Ovary (tissue), 10 donors: ENCODE measurements at places on chromosomes 13 and 19. TPM values are rescaled to one million over a fixed set of nuclear protein-coding genes. Genes with fewer than 3 reads are reported as not detected.

The SLC6A16 gene
- total RNA-seq, result 2.1 TPM

GRCh38 chr19:3840804-3841203 lies 28.0 kb downstream of the ZFR2 start:
- H3K27ac ChIP-seq, result no peak overlapping the region
- no peak overlapping the region for H3K4me3 ChIP-seq
- H3K4me1 ChIP-seq, result no peaks in the 10 kb centered on the region
- DNase-seq, result no peak

The ZNF418 gene
- 9.4 TPM for total RNA-seq

DNA sequence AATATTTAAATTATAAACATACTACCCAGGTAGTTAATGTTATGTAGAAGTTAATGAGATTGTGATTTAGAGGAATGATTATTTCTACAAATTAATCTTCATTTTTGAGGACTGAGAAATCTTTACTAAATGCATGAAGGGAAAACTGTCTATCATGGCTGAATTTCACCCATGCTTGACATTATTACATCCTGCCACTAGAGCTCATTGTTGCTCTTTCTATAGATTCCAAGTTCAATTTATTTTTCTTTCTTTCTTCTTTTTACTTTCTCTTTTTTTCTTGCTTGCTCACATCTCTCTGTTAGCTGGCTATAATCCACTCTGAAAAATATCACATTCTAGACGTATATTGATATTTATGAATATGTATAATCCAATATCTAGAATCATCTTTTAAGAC lies 505.0 kb upstream of the KLHL1 start:
- H3K27me3 ChIP-seq, result no peaks in the 10 kb centered on the region
- H3K4me3 ChIP-seq, result no peak overlapping the region

The ZNF443 gene
- 3.8 TPM for total RNA-seq

DNA sequence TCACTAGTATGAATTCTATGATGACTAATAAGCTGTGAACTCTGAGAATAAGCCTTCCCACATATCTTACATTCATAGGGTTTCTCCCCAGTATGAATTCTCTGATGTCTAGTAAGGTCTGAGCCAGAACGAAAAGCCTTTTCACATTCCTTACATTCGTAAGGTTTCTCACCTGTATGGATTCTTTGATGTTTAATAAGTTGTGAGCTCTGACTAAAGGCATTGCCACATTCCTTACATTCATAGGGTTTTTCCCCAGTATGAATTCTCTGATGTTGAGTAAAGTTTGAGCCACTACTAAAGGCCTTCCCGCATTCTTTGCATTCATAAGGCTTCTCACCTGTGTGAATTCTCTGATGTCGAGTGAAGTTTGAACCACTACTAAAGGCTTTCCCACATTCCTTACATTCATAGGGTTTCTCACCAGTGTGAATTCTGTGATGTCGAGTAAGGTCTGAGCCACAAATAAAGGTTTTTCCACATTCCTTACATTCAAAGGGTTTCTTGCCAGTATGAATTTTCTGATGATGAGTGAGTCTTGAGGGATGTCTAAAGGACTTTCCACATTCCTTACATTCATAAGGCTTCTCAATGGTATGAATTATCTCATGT lies 30.7 kb upstream of the ZFP82 start:
- no peak overlapping the region for H3K4me3 ChIP-seq

DNA sequence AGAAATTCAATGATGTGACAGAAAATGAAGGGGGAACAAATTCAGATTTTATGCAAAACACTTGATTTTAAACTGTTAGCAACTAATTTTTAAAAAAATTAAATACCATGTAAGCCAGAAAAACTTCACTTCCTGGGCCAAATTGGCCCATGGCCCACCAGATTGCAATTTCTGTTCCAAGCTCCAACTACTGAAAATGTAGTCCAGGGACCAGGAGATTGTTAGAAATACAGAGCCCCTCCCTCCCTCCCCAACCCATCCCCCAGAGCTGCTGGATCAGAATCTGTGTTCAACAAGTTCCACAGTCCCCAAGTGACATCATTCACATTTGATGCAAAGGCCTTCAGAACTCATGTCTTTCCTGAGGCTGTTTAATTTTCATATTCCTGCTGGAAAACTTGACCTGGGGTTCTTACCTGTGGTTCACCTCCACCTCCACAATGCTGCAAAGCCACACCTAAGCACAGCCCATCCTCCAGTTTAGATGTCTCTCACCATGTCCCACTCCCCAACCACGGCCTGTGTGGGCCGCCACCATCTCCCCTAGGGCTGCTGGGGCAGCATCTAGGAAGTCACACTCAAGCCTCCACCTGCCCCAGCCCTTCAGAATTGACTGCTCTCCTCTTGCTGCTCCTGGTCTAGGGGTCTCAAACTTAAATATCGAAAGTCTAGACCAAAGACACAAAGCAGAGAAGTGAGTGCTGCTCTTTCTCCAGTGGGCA lies 482.0 kb downstream of the UQCRFS1 start:
- H3K27me3 ChIP-seq, result no peaks in the 10 kb centered on the region
- no peak for DNase-seq
- no peak overlapping the region for H3K27ac ChIP-seq
- H3K4me1 ChIP-seq, result no peaks in the 10 kb centered on the region
- no peak overlapping the region for H3K4me3 ChIP-seq
- no peaks in the 10 kb centered on the region for H3K36me3 ChIP-seq

DNA sequence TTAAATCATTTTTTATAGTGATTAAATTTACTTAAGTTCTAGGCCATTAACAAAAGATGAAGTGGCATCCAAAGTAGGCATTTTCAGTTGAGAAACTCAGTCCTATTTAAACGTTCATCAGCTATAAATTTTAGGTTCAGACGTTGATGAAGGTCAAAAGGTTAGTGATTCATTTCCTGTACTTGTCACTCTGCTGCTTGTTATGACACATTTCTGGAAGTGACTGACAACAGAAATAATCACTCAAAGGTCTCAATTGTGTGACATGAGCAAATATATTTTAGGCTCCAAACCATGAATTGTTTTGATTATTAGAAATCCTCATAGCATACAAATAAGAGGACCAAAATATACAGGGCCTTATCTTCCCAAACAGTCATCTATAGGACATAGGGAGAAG lies 10.3 kb upstream of the EDNRB start:
- no peak overlapping the region for H3K27ac ChIP-seq
- DNase-seq, result no peak
- no peaks in the 10 kb centered on the region for H3K27me3 ChIP-seq
- no peaks in the 10 kb centered on the region for H3K36me3 ChIP-seq
- no peaks in the 10 kb centered on the region for H3K4me1 ChIP-seq
- H3K4me3 ChIP-seq, result no peak overlapping the region

The NLRP12 gene
- 0.10 TPM for total RNA-seq
